Tongue (tissue), 3 donors: ENCODE measurements at places on chromosomes 11 and 22.

DNA sequence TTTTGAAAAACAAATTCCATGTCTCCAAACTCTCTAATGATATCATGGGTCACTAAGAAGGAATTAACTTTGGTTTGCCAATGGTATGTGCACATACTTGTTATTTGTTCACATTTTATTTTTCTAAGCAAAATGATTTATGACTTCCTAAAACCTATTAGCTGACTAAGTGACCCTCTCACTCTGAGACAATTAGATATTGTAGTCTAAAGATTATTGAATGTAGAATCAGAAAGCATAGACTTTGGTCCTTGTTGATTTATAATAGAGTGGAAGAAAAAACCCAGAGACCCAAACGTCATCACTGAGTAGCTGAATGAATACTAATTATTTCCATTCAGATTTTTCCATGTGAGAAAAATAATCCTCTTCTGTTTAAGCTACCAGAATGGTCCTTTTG, 243.5 kb upstream of the ANO3 start:
- DNase-seq, result peak; percentile 10

- peak; percentile 9 for DNase-seq
Observed at GRCh38 chr11:106961048-106961447, 57.2 kb downstream of the GUCY1A2 start.

DNA sequence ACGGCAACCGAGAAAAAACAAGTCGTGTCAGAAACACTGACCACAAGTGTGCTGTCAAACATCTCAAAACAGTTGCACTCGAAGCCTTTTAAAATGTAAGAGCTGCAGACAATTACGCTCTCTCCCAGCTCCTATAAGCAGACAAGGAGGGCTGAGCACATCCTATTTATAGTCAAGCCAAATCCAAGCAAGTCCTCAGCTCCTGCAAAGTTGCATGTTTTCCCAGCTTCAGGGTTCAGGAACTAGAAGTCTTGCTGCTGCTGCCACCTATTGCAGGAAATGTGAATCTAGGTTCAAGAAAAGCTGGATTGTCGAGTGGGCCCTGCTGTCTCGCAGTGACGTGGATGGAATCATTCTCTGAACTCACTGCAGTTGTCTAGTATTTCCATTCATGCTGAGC, 15.5 kb downstream of the EFCAB6 start:
- DNase-seq, result peak; percentile 79

DNA sequence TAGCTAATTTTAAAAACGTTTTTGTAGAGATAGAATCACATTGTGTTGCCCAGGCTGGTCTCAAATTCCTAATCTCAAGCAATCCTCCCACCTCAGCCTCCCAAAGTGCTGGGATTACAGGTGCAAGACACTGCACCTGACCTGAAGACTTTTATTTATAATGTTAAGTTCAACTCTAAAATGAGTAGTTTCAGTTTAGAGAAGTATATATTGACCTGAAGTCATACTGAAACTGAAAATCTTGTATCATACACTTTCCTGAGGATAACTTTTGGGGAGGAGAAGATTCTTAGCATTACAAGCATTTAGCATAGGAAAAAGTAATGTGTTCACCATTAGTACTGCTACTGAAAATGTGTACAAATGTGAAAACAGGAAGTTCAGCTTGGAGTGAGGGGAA, 249.3 kb downstream of the CASP12 start:
- no peak for DNase-seq

- no peak for DNase-seq
Observed at GRCh38 chr11:60788401-60789125, 3.4 kb downstream of the MS4A10 start.

- DNase-seq, result peak; percentile 5
Observed at GRCh38 chr11:33109294-33109895, 51.9 kb downstream of the CSTF3 start.

GRCh38 chr22:42080287-42080686, 787 bp downstream of the SMDT1 start:
- DNase-seq, result peak; percentile 54
